Activated CD4-positive, alpha-beta T cell treated with anti-CD3 and anti-CD28 coated beads for 36 hours (primary cell): ENCODE measurements at places on chromosomes 11 and 22.

- H3K27ac ChIP-seq: no peak overlapping the region
- H3K4me1 ChIP-seq: peaks cover 24% of the 10 kb centered on the region
- no peak for DNase-seq
- no peak overlapping the region for H3K4me3 ChIP-seq
- peaks cover 4% of the 10 kb centered on the region for H3K27me3 ChIP-seq
These were observed 84.5 kb downstream of the TRAF6 start for GRCh38 chr11:36425561-36426081.

DNA sequence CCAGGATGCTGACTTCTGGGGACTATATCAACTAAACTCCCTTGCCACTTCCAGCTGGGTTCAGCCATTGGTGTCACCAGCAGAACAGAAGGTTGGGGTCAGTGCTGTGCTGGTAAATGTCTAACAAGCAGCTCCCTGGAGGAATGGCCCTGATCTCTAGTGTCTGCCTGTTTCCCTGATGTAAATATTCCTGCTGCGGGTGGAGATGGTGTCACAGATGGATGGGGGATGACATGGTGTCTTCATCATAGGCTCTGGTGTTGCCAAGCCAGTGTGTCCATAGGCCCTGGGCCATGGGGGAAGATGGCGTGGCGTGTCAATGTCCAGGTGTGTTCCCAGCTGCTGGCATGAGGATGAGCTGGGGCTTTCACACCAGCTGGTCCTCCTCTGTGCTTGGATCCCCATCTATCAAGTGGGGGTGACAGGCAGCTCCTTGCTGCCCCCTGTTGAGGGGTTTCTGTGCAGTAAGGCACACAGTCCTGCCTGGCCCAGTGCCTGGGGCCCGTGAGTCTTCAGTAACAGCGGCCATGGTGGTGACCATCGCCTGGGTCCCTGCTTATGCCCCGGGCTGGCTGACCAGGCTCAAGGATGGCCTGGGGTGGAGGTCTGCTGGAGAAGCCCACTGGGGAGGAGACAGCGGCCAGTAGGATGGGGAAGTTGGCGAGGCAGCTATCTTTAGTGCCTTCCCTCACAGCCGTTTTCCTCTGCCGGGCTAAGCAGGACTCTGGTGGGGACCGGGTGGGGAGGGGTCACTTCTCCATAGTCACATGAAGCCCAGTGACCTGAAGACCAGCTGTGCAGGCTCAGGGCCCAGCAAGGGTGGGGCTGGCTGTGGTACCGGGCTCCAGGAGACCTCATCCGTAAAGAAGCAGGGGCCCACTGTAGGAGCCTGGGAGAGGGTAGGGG lies 12.7 kb downstream of the RPL3 start:
- peaks cover 2% of the 10 kb centered on the region for H3K4me1 ChIP-seq
- peaks cover 4% of the 10 kb centered on the region for H3K36me3 ChIP-seq
- no peak overlapping the region for H3K27ac ChIP-seq
- no peaks in the 10 kb centered on the region for H3K27me3 ChIP-seq
- H3K4me3 ChIP-seq: no peak overlapping the region

DNA sequence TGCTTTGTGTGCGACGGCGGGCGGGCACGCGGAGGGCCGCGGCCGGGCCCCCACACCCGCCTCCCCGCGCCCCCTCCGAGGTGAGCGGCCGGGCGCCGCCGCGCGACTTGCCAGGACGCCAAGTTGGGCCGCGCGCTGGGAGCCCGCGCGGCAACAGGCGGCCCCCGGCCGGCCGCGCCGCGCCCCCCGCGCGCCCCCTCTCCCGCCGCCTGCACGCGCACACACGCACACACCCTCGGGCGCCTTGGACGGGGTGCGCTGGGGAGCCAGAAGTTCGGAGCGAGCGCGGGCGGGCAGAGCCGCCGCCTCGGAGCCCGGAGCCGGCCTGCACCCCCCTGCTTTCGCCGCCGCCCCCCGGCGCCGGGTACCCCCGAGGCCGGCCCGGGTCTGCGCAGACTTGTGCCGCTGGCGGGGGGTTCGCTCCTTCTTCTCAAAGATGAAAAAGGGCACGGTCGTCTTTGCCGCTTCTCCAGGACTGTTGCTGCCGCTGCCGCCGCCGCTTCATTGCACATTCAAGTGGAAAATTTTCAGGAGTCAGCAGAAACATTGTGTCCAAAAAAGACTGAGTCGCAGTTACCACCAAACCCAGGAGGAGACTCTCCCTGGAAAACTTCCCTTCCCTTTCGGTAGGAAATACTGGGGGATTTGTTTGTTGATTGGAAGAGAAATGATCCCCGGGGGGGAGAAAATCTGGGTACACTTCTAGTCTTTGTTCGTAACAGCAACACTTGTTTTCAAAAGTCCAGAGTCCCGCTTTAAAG lies 895 bp downstream of the TEAD1 start:
- peak; percentile 20 for DNase-seq
- no peak overlapping the region for H3K27ac ChIP-seq
- no peaks in the 10 kb centered on the region for H3K36me3 ChIP-seq

- no peaks in the 10 kb centered on the region for H3K27me3 ChIP-seq
- peak overlapping the region; percentile 93 for H3K27ac ChIP-seq
- no peaks in the 10 kb centered on the region for H3K36me3 ChIP-seq
- peak overlapping the region; percentile 57 for H3K4me3 ChIP-seq
These were observed 36.6 kb downstream of the KCNJ1 start for GRCh38 chr11:128830290-128831173.

DNA sequence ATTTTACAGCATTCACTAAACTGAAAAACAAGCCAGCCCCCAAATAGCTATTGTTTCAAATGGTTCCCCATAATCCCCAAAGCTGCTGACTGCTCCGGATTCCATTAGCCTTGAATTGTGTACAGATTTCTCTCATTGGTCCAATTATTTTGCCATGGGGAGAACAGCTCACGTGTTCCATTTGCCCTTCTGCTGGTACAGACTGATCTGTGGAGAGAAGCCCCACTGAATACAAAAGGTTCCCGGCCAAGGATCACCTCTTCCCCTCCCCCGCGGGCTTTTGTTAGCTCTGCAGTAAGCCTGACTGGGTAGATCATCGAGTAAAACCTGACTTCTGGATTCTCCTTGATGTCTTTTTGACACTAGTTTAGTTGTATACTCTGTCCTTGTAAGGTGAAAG lies 9.1 kb upstream of the MAPK8IP1 start:
- no peaks in the 10 kb centered on the region for H3K27me3 ChIP-seq
- peaks cover 35% of the 10 kb centered on the region for H3K36me3 ChIP-seq
- no peak overlapping the region for H3K4me3 ChIP-seq
- H3K27ac ChIP-seq: no peak overlapping the region

- peaks cover 5% of the 10 kb centered on the region for H3K36me3 ChIP-seq
- peaks cover 32% of the 10 kb centered on the region for H3K4me1 ChIP-seq
- DNase-seq: no peak
- H3K27me3 ChIP-seq: no peaks in the 10 kb centered on the region
- H3K4me3 ChIP-seq: no peak overlapping the region
These were observed 2.0 kb downstream of the CTNND1 start for GRCh38 chr11:57763568-57763967.

GRCh38 chr11:121249039-121249663 lies 43.4 kb upstream of the SC5D start:
- H3K27me3 ChIP-seq: peaks cover 6% of the 10 kb centered on the region
- H3K36me3 ChIP-seq: no peaks in the 10 kb centered on the region
- H3K4me3 ChIP-seq: no peak overlapping the region
- peaks cover 5% of the 10 kb centered on the region for H3K4me1 ChIP-seq
- H3K27ac ChIP-seq: no peak overlapping the region
- peak; percentile 54 for DNase-seq

GRCh38 chr11:82046778-82047177 lies 686.9 kb downstream of the FAM181B start:
- H3K27me3 ChIP-seq: no peaks in the 10 kb centered on the region
- H3K4me1 ChIP-seq: no peaks in the 10 kb centered on the region
- no peak overlapping the region for H3K27ac ChIP-seq
- no peak overlapping the region for H3K4me3 ChIP-seq
- no peaks in the 10 kb centered on the region for H3K36me3 ChIP-seq

DNA sequence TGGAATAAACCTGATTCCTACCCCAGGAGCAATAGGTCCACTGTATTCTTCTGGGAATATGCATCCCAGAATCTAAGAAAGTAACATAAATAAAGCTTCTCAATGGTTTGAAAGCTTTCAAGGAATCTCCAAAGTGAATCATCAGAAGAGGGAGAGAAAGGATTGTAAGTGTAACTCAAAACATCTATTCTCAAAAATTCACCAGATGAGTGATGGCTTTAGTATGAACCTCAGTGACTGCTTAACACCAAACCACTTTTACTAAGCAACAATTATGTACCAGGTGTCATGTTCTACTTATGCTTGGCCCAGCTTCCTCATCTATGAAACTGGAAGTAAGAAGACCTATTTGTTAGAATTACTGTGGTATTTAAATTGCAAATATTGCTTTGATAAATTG lies 7.4 kb downstream of the RAB38 start:
- no peak overlapping the region for H3K27ac ChIP-seq
- H3K36me3 ChIP-seq: no peaks in the 10 kb centered on the region
- no peaks in the 10 kb centered on the region for H3K4me1 ChIP-seq
- no peak for DNase-seq
- no peak overlapping the region for H3K4me3 ChIP-seq

- no peaks in the 10 kb centered on the region for H3K4me1 ChIP-seq
- no peaks in the 10 kb centered on the region for H3K27me3 ChIP-seq
- H3K4me3 ChIP-seq: no peak overlapping the region
- no peaks in the 10 kb centered on the region for H3K36me3 ChIP-seq
These were observed 40.0 kb downstream of the NEU3 start for GRCh38 chr11:75028724-75029123.

DNA sequence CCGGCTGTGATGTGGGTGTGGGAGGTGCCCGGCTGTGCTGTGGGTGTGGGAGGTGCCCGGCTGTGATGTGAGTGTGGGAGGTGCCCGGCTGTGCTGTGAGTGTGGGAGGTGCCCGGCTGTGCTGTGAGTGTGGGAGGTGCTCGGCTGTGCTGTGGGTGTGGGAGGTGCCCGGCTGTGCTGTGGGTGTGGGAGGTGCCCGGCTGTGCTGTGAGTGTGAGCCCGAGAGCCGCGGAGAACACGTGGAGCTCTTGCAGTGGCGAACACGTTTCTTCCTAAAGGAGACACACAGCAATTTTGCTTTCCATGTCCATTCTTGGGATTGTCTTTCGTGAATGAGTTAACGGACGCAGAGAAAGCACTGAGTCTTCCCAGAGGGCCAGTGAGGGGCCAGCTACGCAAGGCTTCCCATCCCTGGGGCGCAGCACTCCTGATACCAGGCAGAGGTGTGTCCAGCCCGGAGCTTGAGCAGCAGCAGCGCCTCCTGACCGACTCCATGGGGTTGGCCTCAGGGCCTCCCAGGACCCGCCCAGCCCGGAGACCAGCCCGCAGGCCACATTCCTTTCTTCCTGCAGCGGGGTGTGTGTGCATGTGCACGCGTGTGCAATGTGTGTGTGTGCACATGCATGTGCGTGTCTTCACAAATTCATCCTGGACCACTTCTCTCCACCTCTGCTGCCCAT lies 245.0 kb upstream of the B3GAT1 start:
- no peak overlapping the region for H3K27ac ChIP-seq
- no peaks in the 10 kb centered on the region for H3K36me3 ChIP-seq
- H3K4me1 ChIP-seq: peaks cover 19% of the 10 kb centered on the region
- no peak for DNase-seq

DNA sequence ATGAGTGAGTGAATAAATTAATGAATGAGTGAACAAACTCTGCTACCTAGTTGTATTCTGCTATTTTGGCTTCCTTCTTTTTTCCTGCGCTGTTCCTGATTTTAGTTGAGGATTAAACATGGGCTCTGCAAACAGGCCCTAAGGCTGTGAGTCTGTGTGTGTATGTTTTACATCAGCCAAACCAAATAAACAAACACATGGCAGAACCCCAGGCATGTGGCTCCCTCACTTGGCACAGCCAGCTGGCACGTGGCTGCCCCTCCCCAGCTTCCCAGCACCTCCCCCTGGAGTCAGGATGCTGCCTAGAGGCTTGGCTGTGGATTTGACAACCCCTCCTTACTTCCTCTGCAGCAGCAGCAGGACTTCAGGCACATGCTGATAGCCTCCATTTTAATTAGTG lies 593.2 kb downstream of the INSC start:
- H3K4me3 ChIP-seq: no peak overlapping the region
- peaks cover 3% of the 10 kb centered on the region for H3K27me3 ChIP-seq
- no peak overlapping the region for H3K27ac ChIP-seq
